Fibroblast of the aortic adventitia (primary cell): ENCODE measurements at places on chromosomes 7 and 10.

- peak; percentile 53 for DNase-seq
Measured at GRCh38 chr7:36747280-36748016, 23.2 kb upstream of the AOAH start.

- no peak for DNase-seq
Measured at GRCh38 chr10:130934293-130935127, 377.0 kb downstream of the TCERG1L start.

GRCh38 chr7:88071994-88072714 is 138.1 kb downstream of the ADAM22 start:
- no peak for DNase-seq

DNA sequence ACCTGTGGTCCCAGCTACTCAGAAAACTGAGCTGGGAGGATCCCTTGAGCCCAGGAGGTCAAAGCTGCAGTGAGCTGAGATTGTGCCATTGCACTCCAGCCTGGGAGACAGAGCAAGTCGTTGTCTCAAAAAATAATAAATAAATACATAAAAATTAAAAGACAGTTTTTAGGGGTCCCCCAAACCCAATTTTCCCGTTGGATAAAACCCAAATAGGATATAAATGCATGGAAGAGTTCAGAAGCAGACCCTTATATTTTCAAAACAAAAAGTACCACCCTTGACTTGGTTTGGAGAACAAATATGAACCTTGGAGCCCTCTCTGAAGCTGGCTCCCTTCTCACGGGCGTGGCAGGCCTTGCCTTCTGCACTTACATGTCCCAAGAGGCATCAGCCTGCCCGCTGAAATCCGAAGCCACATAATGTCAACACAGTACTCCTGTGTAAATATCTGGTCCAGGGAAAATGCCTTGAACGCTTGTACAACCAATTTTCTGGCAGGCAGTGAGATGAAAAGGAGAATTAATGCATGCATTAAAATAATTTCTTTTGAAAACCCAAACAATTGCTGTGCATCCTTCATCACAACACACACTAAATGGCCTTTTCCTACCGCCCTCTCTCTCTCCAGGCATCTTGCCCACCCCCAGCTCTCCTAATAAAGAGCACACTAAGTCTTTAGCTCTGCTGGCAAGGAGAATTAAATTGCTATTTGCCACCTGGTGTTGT is 46.4 kb upstream of the PARD3 start:
- peak; percentile 31 for DNase-seq

GRCh38 chr7:5423976-5424748 is 528 bp upstream of the TNRC18 start:
- peak; percentile 100 for DNase-seq

DNA sequence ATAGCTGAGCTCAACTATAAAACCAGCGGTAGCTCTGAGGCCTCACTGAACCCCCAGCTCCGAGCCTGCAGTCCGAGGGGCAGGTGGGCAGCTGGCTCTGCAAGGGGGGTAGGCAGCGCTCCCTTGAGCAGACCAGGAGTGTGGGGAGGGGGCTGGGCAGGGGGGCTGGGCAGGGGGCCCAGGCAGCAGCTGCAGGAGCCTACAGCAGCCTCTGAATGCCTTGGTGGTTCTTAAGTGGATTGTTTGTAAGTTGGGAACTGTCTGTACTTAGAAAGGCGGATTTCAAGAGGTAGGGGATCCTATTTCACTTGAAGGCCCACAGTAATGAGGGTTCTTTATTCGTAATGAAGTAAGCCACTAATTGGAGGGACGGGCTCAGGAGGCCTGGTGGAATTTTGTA is 72.3 kb downstream of the ICA1 start:
- DNase-seq = no peak

GRCh38 chr7:24427048-24427447 is 143.1 kb downstream of the NPY start:
- no peak for DNase-seq

- DNase-seq = peak; percentile 55
Measured at GRCh38 chr7:47551668-47552440, 30.1 kb downstream of the TNS3 start.

- DNase-seq = no peak
Measured at GRCh38 chr7:18290223-18290622, 205.3 kb upstream of the HDAC9 start.

GRCh38 chr10:44911081-44911540 is at the start of gene TMEM72:
TSS of gene TMEM72 (plus strand) at chr10:44911337. CDS start at chr10:44911513, 176 bp downstream.
- no peak for DNase-seq

DNA sequence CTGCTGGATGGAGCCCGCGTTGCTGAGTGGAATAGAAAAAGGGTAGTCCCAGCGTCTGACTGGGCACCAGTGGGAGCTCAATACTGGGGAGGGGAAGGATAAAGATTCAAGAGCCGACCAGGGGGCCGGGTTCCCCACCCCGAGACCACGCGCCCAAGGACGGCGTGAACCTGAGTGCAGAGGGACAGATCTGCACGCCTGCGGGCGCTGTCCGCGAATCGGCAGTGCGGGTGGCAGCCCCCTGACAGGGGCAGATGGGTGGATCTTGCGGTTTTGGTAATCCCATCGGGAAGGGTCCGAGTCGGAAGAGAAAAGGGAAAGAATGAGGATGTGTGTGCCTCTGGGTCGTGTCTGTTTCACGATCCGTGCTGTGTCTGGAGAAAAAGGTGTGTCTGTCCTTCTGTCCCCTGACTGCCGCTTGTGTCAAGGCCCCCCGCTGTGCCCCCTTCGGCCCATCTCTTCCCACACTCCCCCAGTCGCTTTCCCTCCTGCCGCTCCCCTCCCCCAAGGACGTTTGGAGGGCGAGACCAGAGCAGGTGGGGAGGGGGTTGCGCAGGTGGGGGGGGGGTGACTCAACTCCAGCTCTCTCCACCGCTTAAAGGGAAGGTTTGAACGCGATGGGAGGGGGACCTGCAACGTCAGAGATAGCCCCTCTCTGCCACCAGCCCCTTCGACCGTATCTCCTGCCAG is 734 bp upstream of the VGF start:
- DNase-seq = no peak

DNA sequence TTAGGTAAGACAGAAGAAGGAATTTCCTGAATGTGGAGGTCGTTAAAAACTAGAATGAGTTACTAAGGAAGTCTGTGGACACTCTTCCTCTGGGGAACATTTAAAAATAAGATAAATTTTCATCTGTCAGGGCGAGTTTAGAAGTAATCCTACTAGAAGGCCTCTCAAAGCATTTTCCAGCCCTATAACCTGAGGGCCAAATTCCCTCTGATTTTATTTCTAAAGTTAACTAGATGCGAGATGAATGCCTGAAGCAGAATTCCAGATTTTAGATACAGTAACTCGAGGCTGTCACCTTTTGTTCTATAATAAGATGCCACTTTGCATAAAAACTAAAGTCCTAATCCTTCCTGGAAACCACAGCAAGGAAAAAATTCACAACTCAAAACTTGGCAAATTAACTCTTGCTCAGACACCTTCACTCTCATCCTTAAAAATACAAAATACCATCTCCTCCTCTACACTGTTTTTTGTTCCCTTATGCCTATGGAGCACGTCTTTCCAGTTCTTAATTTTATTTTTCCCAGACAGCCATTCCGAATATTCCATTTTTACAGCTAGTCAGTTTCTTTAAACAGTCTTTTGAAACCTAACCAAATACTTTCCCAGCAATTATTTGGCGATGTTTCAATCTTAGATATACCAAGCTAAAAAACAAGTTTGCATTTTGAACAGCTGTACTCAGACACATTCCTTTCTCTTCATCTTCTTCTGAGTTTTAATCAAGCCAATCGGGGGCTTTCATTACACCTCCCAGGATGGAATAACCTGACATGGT is 420.7 kb upstream of the NFE2L3 start:
- DNase-seq = peak; percentile 3

DNA sequence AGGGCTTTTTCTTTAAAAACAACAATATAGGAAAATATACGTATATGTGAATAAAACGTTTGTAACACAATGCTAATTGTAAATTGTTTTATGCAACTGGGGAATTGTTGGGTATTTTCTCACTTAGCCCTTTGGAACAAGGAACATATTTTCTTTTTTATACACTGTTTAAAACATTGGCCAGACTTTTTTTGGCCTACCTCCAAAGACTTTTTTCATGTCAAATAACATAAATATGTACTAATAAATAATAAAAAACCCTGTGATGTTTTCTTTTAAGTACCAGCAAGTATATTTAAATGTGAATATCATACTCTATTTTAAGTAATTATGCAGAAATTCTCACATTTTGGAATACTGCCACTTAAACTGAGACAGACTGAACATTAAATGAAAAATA is 15.7 kb downstream of the TMEM106B start:
- DNase-seq = no peak

DNA sequence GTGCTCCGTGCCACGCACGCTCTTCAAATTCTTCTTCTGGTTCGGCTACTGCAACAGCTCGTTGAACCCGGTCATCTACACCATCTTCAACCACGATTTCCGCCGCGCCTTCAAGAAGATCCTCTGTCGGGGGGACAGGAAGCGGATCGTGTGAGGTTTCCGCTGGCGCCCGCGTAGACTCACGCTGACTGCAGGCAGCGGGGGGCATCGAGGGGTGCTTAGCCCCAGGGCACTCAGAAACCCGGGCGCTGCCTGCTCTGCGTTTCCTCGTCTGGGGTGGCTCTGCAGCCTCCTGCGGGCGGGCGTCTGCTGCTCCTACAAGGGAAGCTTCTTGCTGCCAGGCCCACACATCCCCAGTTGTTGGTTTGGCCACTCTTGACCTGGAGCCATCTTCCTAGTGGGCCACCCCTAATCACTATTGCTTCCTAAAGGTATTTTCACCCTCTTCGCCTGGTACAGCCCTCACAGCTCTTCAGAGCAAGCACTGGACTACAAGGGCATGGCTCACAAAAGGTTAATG is 2.5 kb downstream of the ADRA2A start:
- DNase-seq = no peak

GRCh38 chr7:37376386-37376785 is 72.3 kb downstream of the ELMO1 start:
- no peak for DNase-seq

DNA sequence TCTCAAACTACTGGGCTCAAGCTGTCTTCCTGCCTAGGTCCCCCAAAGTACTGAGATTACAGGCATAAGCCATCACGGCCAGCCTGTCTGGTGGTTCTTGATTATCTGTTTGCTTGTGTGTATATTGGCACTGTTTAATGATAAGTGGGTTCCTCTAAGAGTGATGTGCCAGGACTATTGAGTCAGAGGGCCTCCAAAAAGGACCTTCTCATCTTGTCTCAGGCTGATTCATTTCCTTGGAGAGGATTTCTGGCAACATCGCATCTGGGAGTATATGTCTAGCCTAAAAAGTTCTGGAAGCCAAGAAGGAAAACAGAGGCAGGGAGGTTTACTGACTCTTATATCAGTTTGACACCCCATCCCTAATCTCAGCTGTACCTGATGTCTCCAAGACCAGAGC is 27.1 kb upstream of the AKAP9 start:
- DNase-seq = peak; percentile 96

GRCh38 chr10:122328676-122329075 is 45.8 kb upstream of the PLEKHA1 start:
- no peak for DNase-seq

GRCh38 chr7:86818903-86819302 is 175.2 kb downstream of the GRM3 start:
- DNase-seq = no peak

DNA sequence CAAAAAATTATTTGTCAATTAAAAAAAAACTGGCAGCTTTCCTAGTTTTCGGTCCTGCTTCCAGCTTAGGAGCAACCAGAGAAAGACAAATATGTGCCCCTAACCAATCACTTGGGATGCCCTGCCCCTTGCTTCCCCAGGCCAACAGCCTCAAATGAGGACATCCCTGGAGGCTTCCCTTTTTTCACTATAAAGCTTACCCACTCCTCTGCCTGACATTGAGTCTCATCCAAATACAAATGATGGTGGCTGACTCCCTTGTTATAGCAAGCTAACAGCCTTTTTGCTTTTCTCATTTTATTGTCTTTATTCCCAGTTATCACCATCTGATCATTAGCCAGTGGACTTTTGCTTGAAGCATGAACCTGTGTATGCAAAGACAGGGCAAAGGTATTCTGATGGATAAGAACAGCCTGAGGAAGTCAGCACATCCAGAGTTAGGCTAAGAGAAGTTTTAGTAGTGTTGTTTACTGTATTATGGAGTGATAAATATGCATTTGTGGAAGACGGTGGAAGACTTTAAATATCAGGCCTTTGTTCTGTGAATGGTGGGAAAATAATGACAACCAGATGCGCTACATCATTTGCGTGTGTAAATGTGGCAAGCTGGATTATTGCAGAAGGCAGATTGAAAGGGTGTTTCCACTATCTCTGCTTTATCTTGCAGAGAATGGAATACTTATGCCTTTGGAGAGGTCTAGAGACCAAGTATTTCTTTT is 1.7 kb upstream of the CCM2 start:
- DNase-seq = no peak

DNA sequence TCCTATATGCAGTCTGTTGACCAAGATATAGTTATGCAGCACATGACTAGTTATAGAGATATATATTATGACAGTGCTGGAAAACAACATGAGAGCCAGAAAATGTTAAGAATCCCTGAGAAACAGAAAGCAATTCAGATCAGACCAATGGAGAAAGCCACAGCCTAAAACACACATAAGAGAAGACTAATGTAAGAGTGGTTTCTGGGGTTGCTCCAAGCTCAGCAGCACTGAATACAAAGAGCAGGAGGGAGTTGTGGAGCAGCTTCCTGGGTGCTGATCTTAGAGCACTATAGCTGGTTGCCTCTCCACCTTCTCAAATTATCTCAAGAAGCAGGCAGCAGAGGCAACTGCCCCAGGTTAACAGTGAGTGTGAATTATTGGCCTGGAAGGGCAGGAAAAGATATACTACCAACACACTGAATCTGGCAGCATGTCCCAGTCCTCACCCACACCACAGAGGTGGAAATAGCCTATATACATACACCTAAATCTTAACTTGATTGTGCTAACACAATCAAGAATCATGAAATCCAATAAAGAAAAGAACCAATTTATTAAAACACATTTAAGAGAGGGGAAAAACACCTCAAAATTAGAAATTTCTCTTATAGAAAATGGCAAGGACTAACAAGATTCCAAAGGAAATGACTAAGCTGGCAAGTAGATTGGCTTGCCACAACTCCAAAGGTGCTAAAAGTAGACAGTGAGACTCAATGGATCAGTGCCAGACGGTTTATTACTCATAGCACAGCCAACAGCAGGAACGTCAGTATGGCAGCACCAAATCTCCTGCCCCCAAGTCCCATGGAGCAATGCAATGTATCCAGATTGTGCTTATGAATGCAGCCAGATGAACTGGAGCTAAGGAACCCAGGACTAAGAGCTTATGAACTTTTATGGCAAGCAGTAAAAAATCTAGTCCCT is 5.1 kb downstream of the PTTG1IP2 start:
- peak; percentile 90 for DNase-seq

DNA sequence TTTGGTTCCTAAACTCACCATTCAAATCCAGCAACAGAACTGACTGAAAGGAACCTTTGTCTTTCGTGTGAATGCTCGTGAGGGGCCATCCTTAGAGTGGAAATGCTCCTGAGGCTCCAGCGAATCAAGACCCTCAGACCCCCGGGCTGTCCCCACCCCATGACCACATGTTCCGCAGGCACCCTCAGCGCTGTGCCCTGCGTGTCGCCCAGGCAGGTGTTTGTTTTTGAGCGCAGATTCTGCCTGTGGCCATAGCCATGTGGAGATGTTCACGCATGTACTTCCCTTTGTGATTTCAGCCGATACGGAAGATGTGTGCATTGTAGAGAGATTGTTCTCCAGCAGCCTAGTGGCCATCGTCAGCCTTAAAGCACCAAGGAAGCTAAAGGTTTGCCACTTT is 24.2 kb downstream of the WIPI2 start:
- no peak for DNase-seq
